ENCODE measurements at places on chromosomes 16 and 17.

DNA sequence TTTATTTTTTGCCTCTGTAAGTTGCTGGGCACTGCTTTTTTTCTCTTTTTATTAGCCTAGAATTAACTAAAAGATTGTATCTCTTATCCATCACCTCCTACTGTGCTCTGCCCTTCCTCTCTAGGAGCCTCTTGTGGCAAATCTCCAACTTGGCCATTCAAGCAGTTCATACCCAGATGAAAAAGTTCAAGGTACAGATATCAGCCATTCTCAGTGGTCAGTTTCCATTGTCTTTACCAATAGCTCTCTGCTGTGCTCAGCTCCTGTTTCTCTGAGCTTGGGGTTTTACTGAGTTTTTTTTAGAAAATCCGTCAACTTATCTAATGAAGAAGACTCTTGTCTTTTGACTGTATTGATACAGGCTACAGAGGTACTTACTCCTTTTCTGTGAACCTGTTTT, 15.6 kb downstream of the MOSMO start:
- DNase-seq, result no peak

DNA sequence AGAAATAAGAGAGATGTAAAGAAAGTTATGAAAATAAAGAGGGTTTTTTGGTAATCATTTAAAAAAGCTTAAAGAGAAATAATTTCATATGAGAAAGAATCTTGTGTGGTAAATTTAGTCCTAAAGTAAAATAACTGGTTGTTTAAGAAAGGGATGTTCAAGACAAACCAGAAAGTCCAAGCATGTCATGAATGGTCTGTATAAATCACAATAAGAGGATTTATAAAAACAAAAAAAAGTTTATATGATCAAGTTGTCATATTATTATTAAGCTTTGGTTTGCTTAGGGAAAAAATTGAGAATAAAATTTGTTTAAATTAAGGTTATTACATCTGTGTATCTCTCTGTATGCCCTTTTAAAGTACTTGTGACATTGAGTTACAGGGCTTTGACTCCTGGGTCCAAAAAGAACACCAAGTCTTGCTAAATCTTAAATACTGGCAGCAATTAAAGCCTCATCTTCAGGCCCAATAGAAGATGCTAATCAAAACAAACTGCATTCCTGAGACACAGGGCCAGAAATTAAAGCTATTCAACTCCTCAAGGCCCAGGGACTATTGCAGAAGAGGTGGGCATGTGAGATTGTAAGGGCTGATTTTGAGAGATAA, 15.6 kb upstream of the TRIM25 start:
- no peak for DNase-seq

DNA sequence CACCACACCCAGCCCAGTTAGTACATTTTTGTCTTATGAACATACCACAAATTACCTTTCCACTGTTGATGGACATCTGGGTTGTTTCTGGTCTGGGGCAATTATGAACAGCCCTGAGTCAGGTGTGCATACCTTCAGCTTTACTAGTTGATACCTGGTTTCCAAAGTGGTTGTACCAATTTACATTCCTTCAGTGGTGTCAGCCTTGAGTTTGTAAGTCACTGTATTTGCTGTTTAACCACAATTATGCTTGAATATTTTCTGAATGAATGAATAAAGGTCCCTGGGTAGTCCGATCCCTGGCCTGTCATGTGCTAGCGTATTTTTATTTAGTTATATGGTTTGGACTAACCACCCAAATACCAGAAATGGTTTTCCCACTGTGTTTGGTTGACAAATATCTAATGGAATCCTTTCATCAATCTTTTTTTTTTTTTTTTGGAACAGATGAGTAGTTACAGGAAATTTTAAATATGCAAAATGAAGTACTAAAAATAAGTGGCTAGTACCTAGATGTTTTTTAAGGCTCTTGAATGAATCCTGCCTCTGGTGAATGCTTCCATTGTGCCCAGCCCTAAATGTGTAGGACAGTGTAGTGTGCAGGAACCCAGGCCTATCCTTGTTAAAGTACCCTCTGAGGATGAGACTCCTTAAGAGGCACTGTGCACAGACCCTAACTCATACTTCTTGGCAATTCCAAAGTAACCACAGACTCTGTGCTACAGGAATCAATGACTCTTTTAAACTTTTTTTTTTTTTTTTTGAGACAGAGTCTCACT, 3.7 kb downstream of the DUSP14 start:
- no peak for DNase-seq

- no peak for DNase-seq
These were observed 42.6 kb downstream of the TSC2 start for GRCh38 chr16:2090481-2090776.

Measured in retina (tissue), 1 donor.